H1 (cell line): ENCODE measurements at places on chromosomes 7 and 10.

DNA sequence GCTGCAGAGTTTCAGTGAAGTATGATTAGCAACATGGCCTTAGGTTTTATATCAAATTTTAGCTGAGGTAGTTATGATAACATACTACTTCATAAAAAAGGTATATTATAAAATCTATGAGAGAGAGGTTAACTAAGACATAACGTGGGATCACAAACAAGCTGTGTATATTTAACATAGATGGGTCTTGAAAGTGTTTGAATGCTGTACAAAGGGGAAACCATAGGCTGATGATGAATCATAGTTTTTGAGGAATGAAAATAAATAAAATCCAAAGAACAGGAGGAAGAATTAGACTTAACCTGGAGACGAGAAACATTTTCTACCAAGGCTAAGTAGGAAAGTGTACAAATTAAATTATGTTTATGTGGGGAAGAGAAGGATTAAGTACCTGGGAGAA, 119.0 kb downstream of the GNAI1 start:
- DNase-seq: no peak

GRCh38 chr7:27943241-27943640, 203.3 kb downstream of the TAX1BP1 start:
- no peak for DNase-seq

- no peak for DNase-seq
These were observed 72.8 kb downstream of the CCNY start for GRCh38 chr10:35409094-35409582.

DNA sequence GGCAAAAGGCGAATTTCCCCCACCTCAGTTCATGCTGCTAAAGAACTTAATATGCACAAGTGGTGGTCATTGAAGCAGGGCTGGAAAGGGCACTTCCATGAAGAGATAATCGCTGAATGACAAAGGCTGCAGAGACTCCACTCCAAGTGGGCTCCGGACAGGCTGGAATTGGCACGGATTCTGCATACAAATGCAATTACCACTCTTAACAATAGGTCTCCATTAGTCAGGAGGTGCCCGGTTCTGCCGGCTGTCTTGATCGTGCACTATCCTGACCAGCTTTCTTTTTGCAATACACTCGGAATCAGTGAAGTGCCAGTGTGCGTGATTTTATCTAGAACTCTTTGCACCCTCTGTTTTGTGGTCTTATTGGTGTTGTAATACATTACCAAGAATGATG, 49.7 kb downstream of the INSYN2A start:
- DNase-seq: no peak

DNA sequence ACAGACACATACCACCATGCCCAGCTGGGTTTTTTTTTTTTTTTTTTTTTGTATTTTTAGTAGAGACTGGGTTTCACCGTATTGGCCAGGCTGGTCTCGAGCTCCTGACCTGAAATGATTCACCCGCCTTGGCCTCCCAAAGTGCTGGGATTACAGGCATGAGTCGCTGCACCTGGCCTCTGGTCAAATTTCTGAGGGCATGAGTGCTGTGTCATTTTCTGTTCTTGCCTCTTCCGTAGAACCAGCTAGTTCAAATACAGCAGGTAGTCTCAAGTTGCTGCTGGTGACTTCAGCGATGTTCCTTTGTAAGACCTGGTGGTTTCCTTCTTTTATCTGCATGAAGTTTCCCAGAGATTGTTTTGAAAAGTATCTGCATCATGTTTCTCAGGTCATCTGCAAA, 134.8 kb upstream of the SHH start:
- DNase-seq: no peak

DNA sequence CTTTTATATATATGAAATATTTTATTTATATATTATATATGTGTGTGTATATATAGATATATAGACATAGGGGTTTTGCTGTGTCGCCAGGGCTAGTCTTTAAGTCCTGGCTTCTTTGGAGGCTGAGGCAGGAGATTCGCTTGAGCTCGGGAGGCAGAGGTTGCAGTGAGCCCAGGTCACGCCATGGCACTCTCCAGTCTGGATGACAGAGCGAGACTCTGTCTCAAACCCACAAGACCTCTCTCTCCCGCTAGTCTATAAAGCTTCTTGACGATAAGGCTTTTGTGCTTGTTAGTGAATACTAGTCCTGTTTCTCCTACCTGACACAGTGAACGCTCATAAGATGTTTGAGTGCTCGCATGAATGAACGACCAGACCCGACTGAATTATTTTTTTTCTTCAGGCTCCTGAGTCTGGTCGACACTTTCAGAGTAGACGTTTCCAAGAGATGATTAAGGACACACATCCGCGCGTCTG, 577 bp upstream of the DDX21 start:
- no peak for DNase-seq

DNA sequence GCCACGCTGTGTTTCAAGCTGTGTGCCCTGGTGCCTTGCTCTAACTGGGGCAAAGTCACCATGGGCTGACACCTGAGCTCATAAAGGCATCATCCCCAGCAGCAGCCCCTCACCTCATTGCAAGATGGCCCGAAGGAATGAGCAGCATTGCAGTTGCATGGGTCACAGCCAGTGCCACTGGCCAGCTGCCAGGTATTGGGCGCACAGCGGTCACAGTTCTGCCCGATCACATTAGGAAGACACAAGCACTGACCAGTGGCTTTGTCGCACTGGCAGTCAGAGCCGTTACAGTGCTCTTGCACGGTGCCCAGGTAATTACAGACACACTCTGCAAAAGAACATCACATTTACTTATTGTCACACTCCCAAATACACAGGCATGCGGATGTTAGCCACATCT, 51.1 kb downstream of the LAMB1 start:
- no peak for DNase-seq

DNA sequence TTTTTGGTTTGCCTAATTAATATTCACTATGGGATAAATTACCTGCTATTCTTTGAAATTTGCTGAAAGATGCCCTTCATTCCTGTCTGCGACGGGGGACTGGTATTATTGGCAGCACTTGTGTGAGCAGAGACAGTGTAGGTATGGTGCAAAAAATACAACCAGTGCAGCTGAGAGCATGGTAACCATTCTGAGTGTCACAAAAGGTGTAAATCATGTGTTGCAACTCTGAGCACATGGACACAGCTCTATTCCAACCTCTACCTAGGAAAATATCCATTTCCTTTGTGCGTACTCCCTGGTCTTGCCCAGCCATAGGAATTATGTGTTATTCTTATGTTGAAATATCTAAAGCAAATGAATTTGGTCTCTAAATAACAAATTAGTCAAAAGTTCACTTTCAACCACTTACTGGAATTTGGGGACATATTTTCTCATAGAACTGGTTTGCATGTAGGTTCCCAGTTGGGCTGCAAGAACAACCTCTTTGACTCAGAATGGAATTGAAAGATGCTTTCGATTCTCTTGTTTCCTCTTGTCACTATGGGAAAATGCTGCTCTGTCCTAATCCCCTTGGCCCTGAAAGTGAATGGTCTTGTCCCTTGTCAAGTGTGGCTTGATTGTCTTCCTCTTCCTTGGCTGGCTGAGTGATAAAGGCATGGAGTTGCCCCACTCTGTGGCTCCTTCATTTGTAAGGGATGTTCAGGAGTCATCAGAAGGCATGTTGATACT, 57.0 kb downstream of the CELF2 start:
- DNase-seq: no peak

GRCh38 chr7:12519682-12520009, 50.9 kb upstream of the SCIN start:
- no peak for DNase-seq

GRCh38 chr7:3239291-3239691, 61.8 kb upstream of the SDK1 start:
- DNase-seq: no peak

DNA sequence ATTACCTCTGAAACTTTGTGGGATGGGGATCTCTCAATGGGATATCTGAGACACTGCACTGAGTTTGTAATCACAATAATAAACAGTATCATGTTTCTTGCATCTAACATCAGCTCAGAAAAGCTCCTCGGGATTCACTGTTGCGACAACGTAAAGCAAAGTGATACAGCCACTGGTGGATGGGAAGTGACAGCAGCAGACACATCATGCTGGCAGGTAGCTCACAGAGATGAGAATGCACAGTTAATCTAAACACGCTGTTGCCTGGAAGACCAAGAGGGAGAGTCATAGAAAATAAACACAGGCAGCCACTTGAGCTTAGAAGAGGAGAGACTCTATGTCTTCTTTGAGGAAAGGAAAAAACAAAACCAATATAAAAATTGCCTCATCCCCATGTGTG, 513.8 kb downstream of the MAGI2 start:
- no peak for DNase-seq

- DNase-seq: no peak
These were observed 639.9 kb downstream of the PHTF2 start for GRCh38 chr7:78438433-78438832.

- no peak for DNase-seq
These were observed 63.2 kb downstream of the NHLRC2 start for GRCh38 chr10:113917636-113918035.

- DNase-seq: no peak
These were observed 818.6 kb upstream of the IGFBP3 start for GRCh38 chr7:46739518-46740234.

DNA sequence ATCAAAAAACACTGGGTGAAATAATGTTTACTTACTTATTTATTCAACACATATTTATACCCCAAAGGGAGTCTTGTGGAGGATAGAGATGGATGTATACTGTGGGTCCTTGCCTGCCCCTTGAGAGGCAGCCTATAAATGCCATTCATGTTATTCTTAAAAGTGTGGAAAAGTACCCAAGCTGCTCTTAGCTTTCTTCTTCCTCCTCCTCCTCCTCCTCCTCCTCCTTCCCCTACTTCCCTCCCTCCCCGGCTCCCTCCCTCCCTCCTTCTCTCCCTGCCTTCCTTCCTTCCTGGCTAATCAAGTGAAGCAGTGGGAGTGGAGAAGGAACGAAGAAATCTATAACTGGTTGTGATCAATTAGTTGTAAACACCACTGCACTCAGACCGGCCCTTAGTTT, 21.2 kb upstream of the IGF2BP3 start:
- DNase-seq: no peak

DNA sequence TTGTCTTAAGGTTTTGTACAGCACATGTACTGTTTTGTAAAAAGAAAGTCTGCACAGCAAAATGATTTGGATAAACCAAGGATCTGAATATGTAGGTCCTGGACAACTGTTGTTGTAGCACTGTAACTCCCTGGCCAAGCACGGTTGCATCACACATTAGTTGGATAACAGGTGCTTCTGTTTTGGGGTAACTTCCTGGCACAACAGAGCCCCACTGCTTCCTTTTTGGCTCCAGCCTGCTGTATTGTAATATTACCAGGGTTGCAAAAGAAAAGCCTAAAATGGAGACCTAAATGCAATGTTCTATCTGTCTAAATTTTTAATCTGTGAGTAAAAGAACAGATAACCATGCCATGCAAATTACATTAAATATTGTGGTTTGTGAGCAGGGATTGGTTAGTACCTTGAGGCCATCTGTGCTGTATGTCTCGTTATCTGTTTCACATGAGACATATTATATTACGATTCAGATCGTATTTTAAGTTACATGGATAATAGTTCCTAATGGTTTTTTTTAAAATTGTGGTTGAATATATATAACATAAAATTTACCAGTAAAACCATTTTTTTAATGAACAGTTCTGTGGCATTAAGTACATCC, 27.5 kb upstream of the WAC start:
- no peak for DNase-seq

DNA sequence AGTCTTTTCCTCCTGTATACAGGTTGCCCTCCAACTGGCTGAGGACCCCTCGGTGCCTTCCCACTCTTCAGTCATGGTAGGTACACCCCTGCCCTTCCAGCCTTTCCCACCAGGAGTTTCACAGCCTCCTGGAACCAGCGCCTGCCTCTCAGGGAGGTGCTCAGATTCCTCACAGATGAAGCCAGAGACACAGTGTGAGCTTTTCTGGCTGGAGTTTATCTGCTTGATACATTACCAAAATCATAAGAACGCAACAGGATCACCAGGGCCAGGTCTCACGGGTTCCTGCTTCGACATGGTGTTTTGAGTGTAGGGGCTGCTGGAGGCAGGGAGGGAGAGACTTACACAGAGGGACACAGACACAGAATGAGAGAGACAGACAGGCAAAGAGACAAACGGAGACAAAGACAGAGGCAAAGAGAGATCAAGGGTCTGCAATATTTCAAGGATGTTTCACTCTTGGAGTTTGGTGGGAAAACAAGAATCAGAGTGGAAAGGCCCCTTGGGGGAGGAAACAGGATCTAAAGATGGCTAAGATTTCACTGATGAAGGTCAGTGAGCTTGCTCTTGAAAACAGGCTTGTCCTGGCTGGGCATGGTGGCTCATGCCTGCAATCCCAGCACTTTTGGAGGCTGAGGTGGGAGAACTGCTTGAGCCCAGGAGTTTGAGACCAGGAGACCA, 6.5 kb upstream of the INMT start:
- DNase-seq: no peak

DNA sequence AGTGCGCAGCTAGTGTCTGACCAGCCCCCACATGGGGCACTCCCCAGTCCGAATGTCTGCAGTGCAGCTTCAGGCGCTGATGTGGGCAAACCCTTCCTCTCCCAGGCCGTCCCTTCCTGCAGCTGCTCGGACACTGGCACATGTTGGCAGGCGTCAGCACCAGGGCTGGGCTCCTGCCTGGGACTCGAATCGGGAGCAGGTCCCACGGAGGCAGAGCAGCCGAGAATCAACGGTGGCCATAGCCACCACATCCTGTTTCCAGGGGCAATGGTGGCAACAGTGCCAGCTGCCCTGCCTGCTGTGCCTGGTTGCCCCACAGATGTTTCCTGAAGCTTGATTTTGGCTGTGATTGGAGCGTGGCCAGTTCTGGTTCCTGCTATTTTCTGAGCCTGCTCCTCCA, 65.8 kb downstream of the MGMT start:
- no peak for DNase-seq

DNA sequence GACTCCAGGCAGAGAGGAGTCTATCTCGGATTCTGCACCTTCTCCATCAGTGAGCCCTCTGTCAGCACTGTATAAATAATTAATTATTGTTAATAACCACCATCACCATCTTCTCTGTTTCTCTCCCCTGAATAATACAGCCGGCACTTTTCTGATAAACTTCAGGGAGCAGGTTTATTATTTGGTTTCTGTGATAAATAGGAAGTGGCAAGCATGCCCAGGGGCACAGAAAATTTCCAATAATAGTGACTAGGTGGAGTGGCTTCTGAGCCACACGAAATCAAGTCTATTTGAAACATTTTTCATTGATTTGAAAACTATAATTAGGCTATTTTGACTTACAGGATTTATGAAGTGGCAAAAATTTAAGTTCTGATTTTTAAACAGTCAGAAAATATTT, 186.8 kb upstream of the TMEM229A start:
- DNase-seq: no peak

- DNase-seq: peak; percentile 66
These were observed 15.3 kb upstream of the PAX2 start for GRCh38 chr10:100729862-100730724.

DNA sequence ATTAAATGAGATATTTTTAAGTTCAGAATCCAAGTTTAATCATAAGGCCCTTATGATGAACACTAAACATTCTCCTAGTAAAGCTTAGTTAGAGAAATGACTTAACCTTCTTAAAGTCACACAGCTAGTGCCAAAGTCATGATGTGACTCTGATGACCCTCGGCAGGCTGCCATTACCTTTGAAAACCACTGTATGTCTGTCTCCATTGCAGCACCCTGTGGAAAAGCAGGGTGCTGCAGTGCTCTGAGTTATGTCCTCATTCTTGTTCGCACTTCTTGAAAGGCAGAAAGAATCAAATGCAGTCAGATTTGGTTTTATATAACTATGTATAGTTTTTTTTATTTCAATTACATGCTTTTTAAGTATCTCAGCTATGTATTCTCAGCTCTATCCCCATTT, 105.0 kb downstream of the PHTF2 start:
- DNase-seq: no peak
